Sciatic nerve (tissue), 2 donors: ENCODE measurements at places on chromosomes 7 and 10. TPM values are rescaled to one million over a fixed set of nuclear protein-coding genes. Genes with fewer than 3 reads are reported as not detected.

The C10orf143 gene
- 4.8 TPM for total RNA-seq

The SMKR1 gene
- 0.36 TPM for total RNA-seq

The DNAJB6 gene
- 129 TPM for total RNA-seq

DNA sequence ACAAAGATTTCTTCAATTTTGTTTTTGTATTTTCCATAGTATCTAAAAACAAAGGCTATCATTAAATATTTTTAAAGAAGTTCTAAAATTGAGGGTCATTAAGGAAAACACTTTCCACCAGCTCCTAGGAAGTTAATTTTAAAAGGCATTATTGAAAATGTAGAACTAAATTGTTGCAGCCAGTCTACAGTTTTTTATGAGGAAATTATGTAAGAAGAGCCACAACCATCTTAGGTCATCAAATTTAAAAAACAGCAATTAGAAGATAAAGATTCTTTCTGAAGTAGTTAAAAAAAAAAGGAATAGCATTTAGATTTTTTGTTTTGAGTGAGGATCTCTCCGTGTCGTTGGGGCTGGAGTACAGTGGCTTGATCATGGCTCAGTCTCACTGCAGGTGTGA is 161.7 kb downstream of the NRBF2 start:
- no peak for DNase-seq

DNA sequence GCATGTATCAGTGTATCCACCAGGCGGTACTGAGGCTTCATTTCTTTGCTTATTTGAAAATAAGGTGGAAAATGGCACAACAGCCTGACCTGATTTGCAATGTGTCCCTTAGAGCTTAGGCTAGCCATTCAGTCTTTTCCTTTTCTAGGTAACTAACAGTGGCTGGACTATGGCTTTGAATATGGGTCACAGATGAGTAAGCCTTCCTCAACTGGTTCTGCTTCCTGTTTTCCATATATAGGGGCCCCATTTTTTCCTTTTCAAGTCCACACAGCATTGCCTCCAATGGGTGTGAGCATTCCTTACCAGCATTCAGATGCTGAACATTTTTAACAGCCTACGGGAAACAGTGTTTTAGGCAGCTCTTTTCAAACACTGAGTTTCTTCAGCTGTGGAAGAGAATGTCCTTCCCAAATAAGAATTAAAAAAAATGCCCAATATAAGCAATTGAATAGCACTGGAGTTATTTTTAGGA is 3.9 kb upstream of the ITGB1 start:
- DNase-seq: no peak

DNA sequence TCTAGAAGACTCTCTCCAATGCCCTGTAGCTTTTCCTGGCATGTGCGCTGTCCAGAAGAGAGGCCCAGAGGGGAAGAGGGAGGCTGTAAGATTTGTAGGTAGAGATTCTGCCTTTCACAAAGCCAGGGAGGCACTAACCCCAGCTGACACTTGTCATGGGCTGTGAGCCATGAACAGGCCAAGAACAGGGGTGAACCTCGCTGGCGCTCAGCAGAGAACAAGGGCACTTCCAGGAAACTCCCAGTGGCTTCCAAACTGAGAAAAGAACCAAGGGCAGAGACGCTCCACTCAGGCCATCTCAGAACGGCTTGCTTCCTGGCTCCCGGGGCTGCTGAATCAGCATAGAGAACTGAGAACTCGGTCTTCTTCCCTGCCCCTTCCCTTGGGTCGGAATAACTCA is 257.8 kb upstream of the ZNF32 start:
- no peak for DNase-seq

GRCh38 chr7:84568781-84569180 is 374.2 kb upstream of the SEMA3A start:
- DNase-seq: no peak

- DNase-seq: no peak
Measured at GRCh38 chr10:93383562-93383981, 98.6 kb downstream of the MYOF start.

DNA sequence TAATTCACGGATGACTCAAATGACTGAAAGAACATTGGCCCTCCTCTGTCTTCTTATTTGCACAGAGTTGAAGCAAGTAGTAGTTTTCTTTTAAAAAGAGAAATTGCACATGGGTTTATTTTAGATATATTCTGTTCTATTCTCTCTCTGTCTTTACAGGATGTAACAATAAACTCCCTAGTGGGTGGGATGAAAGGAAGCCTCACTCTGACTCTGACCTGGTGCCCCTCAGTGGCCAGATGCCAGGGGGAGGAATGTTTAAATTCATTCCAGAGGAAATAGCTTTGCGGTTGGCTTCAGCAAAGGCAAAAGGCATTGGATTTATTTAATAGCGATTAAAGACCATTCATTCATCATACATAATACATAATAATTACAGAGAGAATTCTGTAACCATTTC is 156.4 kb upstream of the MTPN start:
- no peak for DNase-seq

The ABCA13 gene
- 7.6 TPM for total RNA-seq

- DNase-seq: no peak
Measured at GRCh38 chr10:56583316-56583715, 222.3 kb upstream of the ZWINT start.

GRCh38 chr7:23346316-23346715 is 47.2 kb downstream of the MALSU1 start:
- DNase-seq: no peak

DNA sequence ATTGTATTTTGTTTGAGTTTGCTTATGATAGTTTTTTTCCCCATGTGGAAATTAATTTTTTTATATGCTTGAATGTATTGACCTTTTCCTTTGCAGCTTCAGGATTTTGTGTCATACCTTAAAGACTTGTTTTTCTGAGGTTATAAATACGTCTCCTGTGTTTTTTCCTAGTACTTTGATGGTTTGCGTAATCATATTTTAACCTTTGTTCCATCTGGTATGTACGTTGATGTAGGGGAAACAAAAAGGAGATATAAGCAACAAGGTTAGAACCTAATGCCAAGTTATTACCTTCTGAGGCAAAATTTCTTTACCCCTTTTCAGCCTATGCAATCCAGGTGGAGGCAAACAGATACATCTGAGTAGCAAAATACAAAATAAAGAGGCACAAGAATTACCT is 17.9 kb downstream of the FGL2 start:
- no peak for DNase-seq

- no peak for DNase-seq
Measured at GRCh38 chr10:5404208-5405041, at the start of gene TUBAL3. TUBAL3 (minus strand) TSS chr10:5404828; CDS start chr10:5404792, 36 bp downstream.

The CYP2C18 gene
- not detected for total RNA-seq

- DNase-seq: no peak
Measured at GRCh38 chr10:17033529-17034260, 95.9 kb downstream of the CUBN start.

DNA sequence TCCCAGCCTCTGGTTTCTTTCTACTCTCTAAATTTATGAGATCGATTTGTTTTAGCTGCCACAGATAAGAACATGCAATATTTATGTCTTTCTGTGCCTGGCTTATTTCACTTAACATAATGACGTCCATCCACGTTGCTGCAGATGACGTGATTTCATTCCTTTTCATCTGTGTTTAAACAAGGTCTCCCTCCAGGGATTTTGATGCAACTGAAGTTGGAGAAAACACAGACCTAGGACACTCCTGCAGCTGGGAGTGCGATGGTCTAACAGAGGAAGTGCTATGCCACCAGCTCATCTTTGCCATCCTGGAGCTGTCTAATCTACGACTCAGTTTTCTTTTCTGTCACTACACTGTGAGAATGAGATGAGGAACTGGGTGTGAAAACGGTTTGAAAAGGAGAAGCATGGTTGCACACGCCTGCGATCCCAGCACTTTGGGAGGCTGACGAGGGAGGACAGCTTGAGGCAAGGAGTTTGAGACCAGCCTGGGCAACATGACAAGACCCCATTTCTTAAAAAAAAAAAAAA is 1.5 kb upstream of the KCTD7 start:
- no peak for DNase-seq

The GIMAP4 gene
- total RNA-seq: 52.8 TPM

GRCh38 chr10:1274701-1275544 is 218.7 kb downstream of the WDR37 start:
- no peak for DNase-seq

DNA sequence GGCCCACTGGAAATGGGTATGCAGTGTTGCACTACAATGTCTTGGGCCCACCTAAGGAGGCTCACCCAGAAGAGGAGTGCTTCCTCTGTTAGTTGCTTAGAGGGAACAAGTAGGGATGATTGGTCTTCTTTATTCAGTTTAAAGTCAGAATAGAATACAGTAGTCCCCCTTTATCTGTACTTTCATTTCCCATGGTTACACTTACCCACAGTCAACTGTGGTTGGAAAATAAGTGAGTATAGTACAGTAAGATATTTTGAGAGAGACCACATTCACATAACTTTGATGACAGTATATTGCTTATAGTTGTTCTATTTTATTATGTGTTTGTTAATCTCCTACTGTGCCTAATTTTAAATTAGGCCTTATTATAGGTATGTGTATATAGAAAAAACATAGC is 151.4 kb downstream of the COL28A1 start:
- DNase-seq: no peak

The UMAD1 gene
- 18.6 TPM for total RNA-seq

- no peak for DNase-seq
Measured at GRCh38 chr10:10617686-10618085, 400.0 kb upstream of the CELF2 start.

GRCh38 chr7:7696458-7697119 is 21.8 kb downstream of the RPA3 start:
- no peak for DNase-seq

GRCh38 chr10:75377869-75378268 is 23.7 kb downstream of the ZNF503 start:
- DNase-seq: no peak
